Activated CD4-positive, alpha-beta T cell treated with anti-CD3 and anti-CD28 coated beads, Interleukin-2, amount 10 ng/mL, durations not matched to agents 24 days and 14 days (primary cell): ENCODE measurements at places on chromosomes 13 and 19. TPM values are rescaled to one million over a fixed set of nuclear protein-coding genes. Genes with fewer than 3 reads are reported as not detected.

DNA sequence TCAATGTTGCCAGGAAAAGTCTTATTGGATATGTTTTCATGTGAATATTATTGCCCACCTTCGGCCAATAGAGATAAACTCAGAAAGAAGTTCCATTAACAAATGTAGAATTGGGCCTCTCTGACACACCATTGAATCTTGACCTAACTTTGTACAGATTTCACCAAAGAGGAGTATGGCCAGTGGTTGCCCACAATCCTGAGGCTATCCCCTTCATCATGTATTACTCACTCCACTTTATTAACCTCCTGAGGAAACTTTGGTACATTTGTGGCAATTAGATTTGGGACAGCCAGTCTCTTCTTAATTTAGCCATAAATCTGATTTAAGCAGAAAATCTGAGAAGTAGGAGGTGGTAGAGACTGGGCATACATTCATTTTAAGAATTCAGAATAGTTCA lies 53.3 kb upstream of the POSTN start:
- no peak for DNase-seq

- DNase-seq: no peak
These were observed 1.5 kb downstream of the ZNF296 start for GRCh38 chr19:45074744-45075300.

GRCh38 chr13:46603165-46603603 lies 50.2 kb downstream of the LRCH1 start:
- DNase-seq: no peak

GRCh38 chr13:62483774-62484173 lies 1068.1 kb upstream of the PCDH20 start:
- no peak for DNase-seq

GRCh38 chr19:7763696-7764095 lies 653 bp downstream of the CLEC4M start:
- DNase-seq: no peak

DNA sequence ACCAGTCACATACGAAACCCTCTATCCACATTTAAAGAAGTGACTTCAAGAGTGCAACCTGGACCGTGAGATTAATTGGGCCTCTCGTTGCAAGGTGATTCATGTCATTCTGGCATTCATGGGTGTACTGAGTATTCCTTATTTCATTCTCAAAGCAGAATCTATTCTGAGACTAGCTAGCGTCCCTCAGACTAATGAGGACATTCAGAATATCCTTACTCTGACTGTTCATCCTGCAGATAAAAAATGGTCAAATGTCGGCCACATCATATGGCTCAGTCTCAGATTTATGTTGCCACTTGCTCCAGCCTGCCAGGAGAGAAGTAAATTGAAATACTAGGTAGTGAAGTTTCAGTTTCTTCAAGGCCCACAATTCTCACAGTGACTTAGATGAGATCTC lies 7.3 kb downstream of the ACOD1 start:
- no peak for DNase-seq

DNA sequence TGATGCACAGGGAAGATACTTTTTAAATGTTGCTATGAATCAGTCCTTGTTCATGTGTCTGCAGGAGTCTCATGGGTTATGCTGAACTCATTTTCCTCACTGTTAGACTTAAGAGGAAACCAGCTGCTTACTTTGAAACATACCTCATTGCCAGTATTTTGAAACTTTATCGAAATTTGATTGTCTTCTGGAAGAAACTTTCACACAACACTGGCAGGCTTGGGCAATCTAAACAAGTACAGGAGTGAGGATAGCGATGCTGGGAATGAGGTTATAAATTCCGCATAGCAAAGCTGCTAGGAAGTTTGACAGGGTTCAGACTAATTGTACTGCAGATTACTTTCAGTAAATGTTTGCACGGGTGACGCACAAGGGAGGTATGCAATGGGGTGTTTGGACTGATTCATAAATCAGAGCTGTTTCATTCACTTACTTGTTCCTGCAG lies 245.7 kb downstream of the DNAJC15 start:
- no peak for DNase-seq

DNA sequence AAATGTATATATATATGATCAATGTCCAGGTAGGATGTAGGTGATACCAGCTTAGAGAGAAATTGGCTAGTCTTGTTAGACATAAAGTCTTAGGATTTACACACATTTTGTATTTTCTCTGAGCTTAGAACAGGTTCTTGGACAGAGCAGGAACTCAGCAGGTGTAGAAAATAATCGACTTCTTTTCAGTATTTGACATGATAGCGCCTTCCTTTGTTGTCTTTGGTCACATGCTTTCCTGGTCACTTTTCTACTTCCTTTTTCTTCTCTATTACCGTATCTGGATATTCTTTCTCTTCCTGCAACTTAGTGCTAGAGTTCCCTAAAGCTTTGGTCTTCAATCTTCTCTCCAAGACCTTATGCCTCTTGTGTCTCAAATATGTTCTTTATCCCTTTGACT lies 107.4 kb downstream of the LRCH1 start:
- DNase-seq: no peak

Gene NKPD1
- total RNA-seq: 0.16 and 0.28 TPM in 2 replicates

DNA sequence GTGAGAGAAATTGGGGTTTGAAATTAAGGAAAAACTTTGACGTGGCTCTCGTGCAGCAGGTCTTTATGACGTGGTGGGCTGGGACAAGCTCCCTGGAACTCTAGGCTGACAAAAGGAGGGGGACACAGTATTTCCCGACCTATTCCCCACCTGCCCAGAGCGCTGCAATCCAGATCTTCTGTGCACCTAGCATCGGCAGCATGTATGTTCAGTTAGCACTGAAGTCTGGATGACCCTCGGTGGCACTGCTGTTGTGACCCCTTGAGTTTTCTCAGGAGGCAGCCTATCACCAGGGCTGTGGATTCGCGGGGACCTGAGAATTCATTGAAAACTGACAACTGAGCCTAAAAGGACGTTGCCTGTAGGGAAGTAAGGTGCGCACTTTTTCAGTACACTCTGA lies 9.1 kb upstream of the ZNF536 start:
- no peak for DNase-seq
